ENCODE measurements at places on chromosomes 4 and X.

DNA sequence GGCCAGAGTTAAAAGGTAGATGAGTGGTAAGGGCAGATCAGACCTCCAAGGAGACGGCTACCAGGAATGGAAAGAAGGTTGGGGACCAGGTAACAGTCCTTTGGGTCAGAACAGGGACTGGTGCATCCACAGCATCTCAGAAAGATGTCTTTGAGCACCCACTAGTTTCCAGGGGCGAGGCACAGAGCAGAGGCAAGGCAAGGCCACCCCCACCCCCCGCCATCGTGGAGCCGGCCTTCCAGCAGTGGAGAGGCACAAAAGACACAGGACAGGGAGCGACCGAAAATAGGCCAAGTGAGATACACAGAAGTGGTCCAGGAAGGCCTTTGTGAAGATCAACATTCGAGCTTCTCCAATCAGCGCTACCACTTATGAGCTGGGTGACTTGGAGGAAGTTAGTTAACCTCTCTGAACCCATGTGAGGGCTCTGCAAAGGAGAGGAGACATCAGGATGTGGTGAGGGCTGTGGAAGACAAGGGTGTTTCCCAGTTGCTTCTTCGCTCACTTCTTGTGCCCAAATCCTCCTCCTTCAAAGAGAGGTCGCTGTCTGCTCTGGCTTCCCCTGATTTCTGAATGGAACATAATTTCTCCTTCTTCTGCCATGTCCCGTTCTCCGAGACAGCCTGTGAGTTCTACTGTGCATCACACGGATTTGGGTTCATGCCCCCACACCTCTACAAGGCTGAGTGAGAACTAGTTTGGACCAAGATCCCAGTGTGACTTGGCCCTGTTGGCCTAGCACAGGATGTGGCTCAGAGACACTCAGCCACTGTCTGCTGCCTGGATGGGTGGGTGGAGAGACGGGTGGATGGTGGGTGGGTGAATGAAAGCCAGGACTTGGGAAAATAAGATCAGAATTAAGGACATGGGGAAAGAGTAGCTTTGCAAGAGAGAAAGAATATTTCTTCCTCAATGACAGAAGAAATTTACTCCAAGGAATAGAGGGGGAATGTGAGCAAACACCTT, 16.7 kb upstream of the MSX1 start:
- DNase-seq: no peak

- no peak for DNase-seq
These were observed 78.8 kb downstream of the DMD start for GRCh38 chrX:33132569-33132968.

- DNase-seq: no peak
These were observed 24.9 kb downstream of the GPRASP3 start for GRCh38 chrX:102745513-102745856.

- no peak for DNase-seq
These were observed 202.0 kb downstream of the PCDH19 start for GRCh38 chrX:100208076-100208475.

DNA sequence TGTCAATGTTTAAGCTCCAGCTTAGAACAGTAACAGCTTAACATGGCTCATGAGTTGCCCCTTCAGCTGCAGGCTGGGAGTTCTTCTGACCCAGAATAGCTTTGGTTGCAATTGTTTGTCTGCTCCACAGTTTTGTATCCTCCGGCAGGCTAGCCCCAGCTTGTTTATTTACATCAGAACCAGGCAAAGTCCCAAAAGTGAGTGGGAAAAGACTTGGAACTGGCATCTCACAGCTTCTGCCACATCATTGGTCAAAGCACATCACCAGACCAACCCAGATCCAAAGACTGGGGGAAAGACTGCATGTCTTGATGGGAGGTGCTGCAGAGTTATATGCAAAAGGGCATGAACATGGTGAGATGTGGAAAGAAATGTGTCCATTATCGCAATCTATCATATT, 231.2 kb upstream of the CPEB2 start:
- DNase-seq: no peak

DNA sequence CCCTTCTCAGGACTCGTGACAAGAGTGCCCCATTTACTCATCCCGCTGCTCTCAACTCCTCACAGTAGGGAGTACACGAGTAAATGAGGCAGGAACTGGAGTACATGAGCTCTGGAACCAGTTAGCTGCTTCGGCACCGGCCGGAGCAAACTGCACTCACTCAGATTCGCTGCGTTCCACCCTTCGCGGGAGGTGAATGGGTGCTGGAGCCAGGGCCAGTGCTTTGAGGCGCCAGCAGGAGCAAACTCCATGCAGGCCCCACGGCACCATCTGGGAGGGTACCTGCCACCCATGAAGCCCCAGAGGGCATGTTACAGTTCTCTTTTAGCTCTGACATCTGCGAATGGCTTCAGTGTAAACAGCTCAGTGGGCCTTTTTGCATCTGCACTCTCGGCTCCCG, 315.5 kb upstream of the GK2 start:
- no peak for DNase-seq

GRCh38 chrX:106875151-106875550, 28.0 kb downstream of the RIPPLY1 start:
- no peak for DNase-seq

DNA sequence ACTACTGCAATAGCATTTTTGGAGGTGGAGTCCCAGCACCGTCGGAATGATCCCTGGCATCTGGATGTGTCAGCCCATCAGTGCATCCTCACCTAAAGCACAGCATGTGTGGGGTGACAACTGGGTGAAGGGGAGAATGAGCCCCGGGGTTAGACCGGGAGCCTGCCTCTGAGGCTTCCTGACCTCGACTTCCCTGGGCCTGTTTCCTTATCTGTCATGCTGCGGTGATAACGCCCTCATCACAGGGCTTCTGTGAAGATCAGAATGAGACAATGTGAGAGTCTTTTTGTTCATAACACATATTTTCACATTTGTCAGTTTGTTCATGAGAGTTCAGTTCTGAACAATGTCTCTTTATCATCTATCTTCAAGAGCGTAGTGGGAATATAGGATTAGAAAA, 31.1 kb upstream of the PDLIM3 start:
- no peak for DNase-seq

GRCh38 chr4:38111717-38112116, 151.5 kb downstream of the PTTG2 start:
- no peak for DNase-seq

DNA sequence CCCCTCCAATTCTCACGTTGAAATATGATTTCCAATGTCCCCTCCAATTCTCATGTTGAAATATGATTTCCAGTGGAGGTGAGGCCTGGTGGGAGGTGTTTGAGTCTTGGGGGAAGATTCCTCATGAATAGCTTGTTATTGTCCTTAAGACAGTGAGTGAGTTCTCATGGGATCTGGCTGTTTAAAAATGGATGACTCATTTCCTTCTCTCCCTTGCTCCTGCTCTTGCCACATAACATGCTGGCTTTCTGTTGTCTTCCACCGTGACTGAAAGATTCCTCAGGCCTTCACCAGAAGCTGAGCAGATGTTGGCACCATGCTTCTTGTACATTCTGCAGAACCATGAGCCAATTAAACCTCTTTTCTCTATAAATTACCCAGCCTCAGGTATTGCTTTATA, 346.8 kb upstream of the TECRL start:
- no peak for DNase-seq

DNA sequence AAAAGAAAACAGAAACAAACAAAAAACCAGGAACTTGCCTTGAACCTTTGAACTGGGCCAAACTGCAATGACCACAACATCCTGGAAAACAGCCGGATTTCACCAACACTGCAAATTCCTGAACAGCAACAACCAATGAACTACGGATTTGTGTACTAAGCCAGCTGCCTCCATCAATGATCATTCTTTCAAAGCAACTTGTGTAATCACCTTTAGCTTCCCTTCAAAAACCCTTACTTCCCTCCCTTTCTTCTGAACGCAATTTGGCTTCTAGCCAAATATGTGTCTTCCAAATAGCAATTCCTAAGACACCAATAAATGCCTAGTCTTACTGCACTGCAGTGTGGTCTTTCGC, 98.5 kb upstream of the FAM47C start:
- DNase-seq: no peak

- no peak for DNase-seq
These were observed at the start of gene CRLF2 for GRCh38 chrX:1212532-1212931. TSS of gene CRLF2 (minus strand) at chrX:1212649. CDS start at chrX:1212634, 15 bp downstream.

DNA sequence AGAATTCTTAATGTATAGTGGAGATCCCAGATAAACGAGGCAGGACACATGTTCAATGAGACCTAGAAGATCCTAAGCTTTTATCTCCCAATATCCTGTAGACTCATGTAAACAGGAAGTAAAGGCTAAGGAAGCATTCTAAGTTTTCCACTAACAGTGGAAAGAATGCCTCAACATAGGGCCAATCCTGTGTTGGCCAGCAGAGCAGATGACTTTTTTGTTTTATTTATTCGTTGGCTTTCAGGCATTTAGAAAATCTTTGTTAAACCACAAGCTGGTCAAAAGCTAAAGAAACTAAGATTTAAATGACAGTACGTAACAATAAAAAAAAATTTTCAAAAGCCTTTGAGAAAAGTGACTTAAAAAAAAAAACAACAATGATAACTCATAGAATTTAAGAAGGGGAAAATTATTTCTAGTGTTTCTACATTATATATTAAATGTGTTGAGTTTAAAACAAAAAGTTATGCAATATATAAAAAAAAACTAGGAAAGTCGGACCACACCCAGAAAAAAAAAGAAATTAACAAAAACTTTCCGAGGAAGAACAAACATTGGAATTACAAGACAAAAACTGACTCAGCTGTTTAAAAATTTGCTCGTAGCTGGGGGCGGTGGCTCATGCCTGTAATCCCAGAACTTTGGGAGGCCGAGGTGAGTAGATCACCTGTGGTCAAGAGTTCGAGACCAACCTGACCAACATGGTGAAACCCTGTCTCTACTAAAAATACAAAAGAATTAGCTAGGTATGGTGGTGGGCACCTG, 759.3 kb downstream of the FSTL5 start:
- DNase-seq: no peak

DNA sequence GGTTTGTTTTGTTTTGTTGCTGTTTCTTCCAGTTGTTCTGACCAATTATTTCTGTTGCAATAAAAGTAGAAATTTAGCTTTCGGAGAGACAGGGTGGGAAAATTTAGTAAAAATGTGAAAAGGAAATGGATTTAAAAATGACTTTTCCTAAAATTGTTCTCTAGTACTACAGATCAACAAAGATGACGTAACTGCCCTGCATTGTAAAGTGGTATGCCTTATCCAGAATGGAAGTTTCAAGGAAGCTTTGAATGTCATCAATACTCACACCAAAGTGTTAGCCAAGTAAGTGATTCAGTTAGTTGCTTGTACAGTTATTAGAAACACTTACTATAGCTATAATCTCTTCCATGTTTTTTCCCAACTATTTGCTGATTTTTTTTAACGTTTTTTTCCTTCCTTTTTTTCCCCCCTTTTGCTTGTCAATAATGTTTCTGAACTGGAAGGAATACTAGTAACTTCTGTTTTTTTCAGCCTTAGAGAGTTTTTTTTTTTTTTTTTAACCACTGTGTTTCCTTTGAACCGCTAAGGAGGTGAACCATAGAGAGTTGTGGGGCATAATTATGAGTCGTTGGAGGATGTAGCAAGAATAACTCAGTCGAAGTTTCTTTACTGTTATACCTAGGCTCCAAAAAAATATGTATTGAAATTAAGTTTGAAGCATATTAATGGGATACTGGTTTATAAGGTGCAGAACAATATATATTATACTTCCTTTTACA, 2.2 kb downstream of the SRP72 start:
- no peak for DNase-seq

- no peak for DNase-seq
These were observed 160.9 kb downstream of the CBR4 start for GRCh38 chr4:168849030-168849675.

DNA sequence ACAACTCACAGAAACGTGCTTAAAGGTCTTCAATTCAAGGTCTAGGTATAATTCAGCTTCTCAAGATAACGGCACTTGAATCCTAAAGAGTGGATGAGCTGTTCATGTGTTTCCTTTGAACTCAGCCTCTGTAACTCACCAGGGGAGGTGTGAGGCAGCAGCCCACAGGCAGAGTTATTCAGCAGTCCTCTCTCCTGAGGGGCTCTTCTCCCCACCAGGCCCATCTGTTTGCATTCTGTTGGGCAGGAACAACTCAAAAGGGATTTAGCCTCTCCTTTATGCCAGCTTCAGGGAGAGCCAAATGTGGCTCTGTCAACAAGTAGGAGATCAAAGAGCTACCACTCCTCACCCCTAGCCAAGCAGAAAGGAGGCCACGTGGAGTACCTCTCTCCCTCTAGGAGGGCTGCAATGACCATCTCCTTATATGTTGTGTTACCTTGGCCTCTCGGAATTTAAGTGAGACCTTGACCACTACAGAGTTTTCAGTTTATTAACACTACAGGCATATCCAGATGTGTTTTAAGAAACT, 151.2 kb downstream of the SPATA18 start:
- DNase-seq: no peak

GRCh38 chr4:143337600-143338287, 1.1 kb downstream of the GAB1 start:
- no peak for DNase-seq

DNA sequence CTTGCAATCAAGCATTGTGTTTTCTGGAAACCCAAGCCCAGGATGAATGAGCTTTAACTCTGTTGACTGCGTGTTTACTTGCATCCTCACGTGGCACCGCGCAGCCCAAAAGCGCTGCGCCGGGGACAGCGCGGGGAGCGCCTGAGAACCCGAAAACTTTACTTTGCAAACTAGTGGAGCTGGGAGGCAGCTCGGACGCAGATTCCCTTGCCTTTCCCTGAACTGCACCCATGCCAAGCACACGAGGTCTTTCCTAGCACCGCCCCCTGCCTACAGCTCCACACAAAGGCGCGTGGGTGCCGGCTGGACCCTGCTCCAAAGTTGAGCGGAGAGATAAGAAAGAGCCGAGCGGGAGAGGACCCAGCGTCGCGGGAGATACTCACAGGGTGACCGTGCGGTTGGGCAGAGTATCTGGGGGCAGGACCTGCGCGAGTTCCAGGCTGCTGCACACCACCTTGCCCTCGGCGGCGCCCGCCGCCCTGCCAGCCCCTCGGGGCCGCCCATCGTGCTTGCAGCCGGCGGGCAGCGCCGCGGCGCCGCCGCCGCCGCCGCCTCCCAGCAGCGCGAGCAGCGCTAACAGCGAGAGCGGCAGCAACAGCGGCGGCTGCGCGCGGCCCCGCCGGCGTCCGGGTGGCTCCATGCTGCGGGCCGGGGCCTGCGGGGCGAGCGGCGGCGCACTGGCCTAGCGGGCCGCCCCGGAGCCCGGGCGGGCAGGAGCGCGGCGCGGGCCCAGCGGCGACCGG, 550 bp downstream of the ADGRA3 start:
- DNase-seq: no peak

GRCh38 chr4:138576684-138577083, 334.5 kb upstream of the SLC7A11 start:
- no peak for DNase-seq

- DNase-seq: no peak
These were observed 310.8 kb upstream of the BOD1L1 start for GRCh38 chr4:13938299-13938698.

- no peak for DNase-seq
These were observed 972.5 kb downstream of the CCSER1 start for GRCh38 chr4:91099666-91100065.
